ENCODE measurements at places on chromosomes 13 and 19.
A peak's percentile ranks its signal among the peaks of the same experiment; 100 is the strongest.

DNA sequence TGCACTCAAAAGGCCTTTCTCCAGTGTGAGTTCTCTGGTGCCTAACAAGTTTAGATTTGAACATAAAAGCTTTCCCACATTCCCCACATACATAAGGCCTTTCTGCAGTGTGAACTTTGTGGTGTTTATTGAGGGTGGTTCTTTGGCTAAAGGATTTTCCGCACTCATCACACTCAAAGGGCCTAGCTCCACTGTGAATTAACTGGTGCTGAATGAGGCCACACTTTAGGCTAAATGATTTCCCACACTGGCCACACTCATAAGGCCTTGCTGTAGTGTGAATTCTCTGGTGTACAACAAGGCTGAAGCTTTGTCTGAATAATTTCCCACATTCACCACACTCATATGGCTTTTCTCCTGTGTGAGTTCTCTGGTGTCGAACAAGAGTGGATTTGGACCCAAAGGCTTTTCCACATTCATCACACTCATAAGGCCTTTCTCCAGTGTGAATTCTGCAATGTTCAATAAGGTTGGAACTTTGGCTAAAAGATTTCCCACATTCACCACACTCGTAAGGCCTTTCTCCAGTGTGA is 6.2 kb downstream of the ZNF416 start:
- DNase-seq: no peak

GRCh38 chr19:1483131-1483978 is 4.3 kb upstream of the C19orf25 start:
- no peak for DNase-seq

- DNase-seq: no peak
Measured at GRCh38 chr19:1725100-1726064, 27.9 kb upstream of the ONECUT3 start.

DNA sequence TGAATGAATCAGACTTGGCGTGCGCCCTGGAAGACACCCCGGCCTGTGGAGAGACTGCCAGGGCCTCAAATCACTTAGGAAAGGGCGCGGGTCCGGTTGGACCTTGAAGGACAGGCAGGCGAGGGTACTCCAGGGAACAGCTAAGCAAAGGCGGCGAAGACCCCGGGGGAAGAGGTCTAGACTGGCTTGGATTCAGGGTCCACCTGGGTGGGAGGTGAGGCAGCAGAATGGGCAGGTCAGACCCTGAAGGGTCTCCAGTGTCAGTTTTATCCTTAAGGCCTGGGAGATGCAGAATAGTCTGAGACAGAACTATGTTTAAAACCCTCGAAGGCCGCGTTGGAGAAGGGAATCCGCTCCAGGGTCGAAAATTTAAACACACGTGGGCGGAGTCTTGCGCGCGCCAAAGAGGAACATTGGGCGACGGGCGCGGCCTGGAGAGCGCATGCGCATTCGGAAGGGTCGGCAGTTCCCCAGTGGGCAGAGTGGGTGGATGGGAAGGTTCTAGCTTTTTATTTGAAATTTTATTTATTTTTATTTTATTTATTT is 567 bp upstream of the SMG9 start:
- peak; percentile 62 for DNase-seq

GRCh38 chr19:6501740-6502648 is at the start of gene TUBB4A:
Gene TUBB4A, minus strand, starts transcription at chr19:6502309. Its CDS starts 97 bp downstream, at chr19:6502212.
- no peak for DNase-seq

GRCh38 chr13:26599860-26600259 is 42.4 kb downstream of the WASF3 start:
- DNase-seq: no peak

DNA sequence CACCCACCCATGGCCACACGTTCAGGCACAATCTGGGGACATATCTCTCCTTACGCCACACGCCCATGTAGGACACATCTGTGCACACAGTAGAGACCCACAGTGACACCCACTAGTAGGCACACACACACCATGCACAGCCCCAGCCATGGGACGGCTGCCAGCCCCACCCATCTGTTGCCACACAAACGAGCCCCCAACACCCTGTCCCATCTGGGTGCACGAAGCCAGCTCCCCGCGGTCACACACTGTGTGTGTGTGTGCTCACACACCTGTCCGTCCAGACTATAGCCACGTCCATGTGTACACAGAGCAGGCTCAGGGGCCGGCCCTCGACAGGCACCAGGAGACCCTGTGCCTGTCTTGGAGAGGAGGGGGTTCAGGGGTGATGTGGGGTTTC is 10.6 kb downstream of the ERFL start:
- no peak for DNase-seq

GRCh38 chr13:50993934-50994333 is 84.3 kb downstream of the RNASEH2B start:
- no peak for DNase-seq

DNA sequence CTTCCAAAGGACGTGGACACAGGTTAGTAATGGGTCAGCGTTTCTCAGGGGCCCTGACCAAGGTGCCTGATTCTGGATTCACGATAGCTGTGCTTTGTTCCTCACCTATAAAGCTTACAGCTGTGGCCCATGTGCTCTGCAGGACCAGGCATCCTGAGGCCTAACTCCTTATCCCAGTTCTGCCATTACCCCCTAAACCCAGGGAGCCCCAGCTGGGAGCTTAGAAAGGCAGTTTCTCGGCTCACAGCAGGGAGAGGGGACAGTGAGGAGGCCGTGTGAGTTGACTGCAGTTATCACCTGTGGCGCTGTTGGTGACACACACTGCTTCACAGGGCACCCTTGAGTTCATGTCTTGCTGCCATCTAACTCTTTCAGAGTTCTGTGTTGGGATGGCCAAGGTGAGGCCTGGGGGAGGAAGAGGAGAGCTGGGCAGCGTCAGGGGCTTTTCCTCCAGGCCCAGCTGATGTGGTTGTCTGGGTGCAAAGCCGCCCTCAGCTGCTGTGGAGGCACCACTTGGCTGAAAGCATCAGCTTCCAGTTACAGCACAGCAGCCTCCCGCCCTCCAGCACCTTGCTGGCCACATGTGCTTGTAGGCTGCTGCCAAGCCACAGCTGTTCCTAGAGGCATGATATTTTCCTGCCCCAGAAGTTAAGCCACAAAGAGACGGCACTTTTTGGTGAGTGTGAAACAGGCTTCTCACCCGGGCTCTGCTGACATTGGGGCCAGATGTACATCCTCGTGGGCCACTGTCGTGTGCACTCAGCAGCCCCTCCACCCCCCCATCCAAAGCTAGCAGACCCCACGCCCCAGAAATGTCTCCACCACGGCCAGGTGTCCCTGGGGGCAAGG is 99.6 kb upstream of the MCF2L start:
- DNase-seq: no peak

GRCh38 chr19:10431943-10432735 is 11.8 kb downstream of the PDE4A start:
- no peak for DNase-seq

DNA sequence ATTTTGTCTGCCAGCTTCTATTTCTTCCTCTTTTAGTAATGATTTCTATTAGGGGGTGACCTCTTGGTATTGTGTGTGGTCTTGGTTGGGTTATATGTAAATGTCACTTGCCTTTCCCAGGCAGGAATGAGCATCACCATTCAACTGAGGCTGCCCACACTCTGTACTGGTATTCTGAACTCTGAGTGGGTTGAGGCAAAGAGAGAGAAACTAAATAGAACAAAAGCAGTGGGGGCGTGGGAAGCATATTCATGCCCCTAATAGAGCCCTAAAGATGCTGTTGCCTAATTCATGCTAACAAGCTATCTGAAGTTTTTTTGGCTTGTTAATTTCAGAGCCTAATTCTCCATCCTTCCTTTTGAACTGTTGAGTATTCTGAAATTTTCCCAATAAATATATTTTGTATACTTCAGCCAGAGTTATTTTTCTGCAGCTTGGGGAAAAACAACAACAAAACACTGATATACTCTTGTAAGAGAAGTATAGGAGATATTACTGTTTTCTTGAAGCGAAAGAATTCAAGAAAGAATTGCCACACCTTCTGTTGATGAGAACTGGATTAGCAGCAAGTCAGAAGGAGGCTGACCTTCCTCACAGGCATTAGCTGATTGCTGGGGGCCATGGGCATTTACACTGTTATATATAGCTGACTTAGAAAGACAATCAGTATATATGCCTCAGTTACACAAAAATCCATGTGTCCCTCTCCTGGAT is 315.8 kb upstream of the KLF12 start:
- DNase-seq: no peak

DNA sequence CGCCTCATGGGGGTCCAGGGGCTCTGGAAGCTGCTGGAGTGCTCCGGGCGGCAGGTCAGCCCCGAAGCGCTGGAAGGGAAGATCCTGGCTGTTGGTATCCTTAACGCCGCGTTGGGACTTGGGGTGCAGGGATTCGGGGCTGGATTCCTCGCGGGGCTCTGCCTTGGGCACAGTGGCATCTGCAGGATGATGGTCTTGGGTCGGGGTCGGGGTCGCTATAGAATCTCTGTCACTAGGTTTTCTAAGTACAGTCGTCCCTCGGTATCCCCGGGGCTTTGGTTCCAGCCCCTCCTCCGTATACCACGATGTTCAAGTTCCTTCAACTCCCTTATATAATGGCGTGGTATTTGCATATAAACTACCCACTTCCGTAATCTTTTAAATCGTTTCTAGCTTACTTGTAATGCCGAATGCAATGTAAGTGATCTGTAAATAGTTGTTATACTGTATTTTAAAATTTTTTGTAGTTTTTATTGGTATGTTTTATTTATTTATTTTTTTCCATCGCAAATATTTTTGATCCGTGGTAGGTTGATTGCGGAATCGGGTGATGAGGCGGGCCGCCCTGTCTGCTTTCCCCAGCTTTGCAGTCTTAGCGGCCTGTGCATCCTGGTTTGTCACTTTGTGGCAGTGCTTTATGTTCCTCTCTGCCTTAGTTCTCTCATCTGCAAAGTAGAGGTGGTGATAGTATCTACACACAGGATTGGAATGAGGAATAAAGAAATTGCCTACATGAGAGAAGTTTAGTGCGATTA is 606 bp downstream of the ERCC5 start:
- DNase-seq: peak; percentile 20

DNA sequence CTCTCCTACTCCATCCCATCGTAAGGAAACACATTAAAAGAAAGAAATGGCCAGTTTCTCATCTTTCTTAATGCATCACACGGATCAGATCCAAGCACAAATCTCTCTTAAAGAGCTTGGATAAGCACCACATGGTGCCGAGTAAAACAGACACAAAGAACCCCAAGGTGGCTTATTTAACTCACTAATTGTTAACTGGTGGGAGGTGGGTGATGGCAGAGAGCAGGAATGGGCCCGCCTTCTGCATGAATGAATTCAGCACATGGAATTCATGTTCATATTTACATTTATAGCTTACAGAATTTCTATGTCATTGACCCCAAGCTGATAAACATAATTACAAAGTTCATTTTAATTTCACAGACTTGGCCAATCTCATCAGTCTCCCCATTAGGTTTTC is 89.9 kb downstream of the MZT1 start:
- DNase-seq: no peak

GRCh38 chr13:27592865-27593264 is 27.5 kb downstream of the LNX2 start:
- no peak for DNase-seq

- no peak for DNase-seq
Measured at GRCh38 chr19:10981252-10981895, 20.5 kb downstream of the SMARCA4 start.

GRCh38 chr19:29105629-29106292 is 107.2 kb downstream of the UQCRFS1 start:
- DNase-seq: no peak

DNA sequence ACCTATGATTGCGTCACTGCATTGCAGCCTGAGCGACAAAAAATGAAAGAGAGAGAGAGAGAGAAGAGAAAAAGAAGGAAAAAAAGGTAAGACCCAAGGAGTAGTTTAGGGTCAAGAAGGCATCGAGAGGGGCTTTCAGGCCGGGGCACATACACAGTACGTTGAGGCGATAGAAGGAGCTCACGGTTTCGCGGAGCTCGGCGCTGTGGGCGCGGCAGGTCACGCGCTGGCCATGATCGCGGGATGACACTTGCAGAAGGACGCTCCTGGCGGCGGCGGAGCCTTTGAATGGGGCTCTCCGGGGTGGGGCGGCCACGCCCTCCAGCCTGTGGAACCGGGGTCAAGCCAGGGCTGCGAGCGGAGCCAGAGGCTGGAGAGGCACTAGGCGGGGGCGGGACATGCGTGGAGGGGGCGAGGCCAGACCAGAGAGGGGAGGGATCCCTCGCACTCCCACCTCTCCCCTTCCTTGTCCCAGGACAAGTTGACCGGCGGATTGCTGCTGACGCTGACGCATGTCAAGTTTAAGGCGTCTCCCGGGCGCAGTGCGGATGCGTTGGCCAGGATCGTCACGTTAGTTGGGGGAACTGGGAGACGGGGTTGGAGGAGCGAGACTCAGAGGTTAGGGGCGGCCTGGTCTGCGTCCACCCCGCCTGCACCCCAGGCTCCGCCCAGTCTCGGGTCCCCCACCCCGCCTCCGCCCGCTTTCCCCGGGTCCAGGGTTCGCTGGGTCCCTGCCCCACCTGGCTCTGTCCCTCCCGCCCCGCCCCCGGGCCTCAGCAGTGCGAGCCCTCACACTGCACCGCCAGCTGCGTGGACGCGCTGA is 6.9 kb downstream of the NPHS1 start:
- no peak for DNase-seq

GRCh38 chr13:48775804-48776203 is 122.1 kb downstream of the CYSLTR2 start:
- no peak for DNase-seq

DNA sequence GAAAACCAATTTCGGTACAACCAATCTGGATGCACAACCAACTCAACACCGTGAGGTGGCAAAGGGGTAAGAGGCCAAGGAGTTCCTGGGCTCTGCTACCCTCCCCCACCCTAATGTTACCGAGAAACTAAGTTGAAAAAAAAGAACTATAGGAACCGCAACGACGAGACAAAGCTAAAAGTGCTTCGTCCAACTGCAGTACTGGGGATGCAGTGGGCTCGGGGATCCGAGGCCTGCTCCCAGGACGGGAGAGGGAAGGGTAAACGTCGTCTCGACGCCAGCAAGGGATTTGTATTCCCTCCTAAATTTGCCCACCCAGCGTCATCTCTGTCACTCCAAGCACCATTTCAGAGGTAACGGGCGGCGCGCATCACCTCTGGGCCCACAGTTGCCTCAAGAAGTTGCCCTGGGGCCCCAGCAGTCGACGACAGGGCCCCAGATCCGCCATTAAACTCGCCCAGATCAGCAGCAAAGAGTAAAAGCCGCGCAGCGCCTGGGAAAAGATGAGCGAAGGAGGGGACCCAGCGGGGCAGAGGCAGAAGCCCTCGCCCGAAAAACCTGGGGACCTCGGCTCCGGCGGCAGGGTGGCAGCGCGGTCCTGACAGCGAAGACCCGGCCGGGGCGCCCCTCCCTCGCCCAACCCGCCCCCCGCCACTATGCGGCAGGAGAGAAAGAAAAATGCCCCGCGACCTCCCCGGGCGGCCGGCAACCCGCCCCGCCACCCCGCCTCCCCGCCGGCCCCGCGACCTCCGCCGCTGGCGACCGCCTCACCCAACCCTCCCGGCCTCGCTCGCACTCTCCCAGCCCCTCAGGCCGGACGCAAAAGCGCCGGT is 752 bp downstream of the ZMYM5 start:
- DNase-seq: peak; percentile 18

DNA sequence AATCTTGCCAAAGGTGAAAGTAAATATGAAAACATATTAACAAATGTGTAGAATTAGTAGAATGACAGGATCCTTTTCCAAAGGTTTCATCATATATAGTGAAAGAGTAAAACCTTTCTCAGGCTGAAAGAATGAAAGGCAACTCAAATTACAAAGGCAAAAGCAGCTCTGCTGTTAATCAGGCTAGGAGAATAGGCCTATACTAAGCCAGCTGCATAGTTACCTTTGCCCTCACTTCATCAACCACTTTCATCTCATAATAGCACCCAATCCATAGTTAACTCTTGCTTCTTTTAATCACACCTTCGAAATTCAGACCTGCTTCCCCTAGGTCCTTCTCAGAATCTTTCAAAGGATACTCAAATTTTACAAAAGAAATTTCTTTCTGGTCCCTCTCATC is 1167.6 kb upstream of the ATXN8OS start:
- DNase-seq: no peak
